ENCODE measurements at places on chromosomes 4 and X. TPM values are rescaled to one million over a fixed set of nuclear protein-coding genes. Genes with fewer than 3 reads are reported as not detected.

GRCh38 chr4:153022241-153022715 lies 86.2 kb downstream of the FHDC1 start:
- no peak for DNase-seq

NPY1R gene
- 21.5 TPM for total RNA-seq

DNA sequence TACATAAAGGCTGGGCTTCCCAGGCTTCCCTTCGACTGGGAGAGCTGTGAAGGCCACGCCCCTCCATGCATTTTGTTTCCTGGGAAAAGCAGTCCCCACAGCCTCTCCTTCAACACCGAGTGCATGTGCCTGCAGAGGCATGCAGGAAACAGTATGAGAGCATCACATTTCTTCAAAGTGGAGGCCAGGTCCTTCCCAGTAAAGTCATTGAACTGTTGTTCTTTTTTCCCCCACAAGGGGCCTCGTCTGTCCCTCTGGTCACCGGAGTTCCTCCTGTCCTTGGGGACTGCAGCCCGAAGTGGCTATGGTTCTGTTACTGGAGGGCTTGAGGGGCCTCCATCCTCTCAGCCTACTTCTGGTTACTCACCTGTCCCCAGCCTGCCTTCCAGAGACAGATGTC lies 56.0 kb downstream of the RAI2 start:
- no peak for DNase-seq

DNA sequence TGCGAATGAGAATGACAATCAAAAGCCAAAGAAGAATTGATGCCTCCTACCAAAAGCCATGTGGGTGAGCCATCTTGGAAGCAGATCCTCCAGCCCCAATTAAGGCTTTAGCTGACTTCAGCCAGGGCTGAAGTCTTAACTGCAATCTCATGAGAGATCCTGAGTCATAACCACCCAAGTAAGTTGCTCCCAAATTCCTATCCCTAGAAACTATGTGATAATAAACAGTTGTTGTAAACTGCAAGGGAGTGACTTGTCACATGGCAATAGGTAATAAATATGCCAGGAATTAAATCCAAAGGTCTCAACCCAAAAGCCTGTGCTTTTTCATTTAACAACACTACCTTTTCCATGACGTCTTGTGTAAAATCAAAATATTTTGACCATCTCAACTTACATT lies 154.2 kb upstream of the TBL1X start:
- DNase-seq, result no peak

DNA sequence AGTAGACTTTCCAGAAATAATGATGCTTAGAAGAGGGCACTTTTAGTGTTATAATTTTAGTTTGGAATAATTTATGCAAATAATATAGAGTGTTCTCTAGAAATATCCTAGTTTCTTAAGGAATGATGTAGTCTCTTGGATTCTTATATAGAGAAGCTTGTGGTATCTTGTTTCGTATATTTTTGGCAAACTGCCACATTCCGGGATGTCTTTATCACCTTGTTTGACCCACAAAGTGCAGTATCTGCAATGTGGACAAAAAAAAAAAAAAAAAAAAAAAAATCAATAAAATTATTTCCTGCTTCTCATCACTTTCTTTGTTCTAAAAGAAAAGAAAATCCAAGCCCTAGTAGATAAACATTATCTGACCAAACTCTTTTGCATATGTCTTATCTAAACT lies 1577.7 kb upstream of the TENM3 start:
- no peak for DNase-seq

Measured in WTC11 (cell line).